ENCODE measurements at places on chromosomes 3 and 15. TPM values are rescaled to one million over a fixed set of nuclear protein-coding genes. Genes with fewer than 3 reads are reported as not detected.

The SLC25A20 gene
- 47.6 TPM for total RNA-seq

The TSC22D2 gene
- total RNA-seq, result 35.3 TPM

The GRIP2 gene
- total RNA-seq, result 37.4 TPM

The SAMMSON gene
- not detected for total RNA-seq

Measured in psoas muscle (tissue), 8 donors.